Hepatic stellate cell (primary cell): ENCODE measurements at places on chromosomes 4 and X.
A peak's percentile ranks its signal among the peaks of the same experiment; 100 is the strongest.

DNA sequence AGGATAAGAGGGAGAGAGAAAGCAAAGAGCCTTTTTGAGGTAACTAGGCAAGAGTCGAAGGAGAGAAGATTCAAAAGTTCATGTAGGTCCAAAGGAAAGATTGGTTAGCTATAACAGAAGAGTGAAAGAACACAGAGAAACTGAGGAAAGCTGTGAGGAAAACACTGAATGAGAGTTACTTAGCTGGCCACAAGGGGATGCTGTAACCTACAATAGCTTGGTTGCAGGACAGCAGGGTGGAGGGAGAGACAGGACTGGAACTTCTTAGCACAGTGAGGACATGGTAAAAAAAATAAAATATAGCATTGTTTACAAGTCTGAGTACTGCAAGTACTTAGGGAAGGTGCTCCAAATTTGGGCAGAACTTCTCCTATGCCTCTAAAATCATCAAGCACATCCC is 48.3 kb downstream of the RAI2 start:
- no peak for DNase-seq

DNA sequence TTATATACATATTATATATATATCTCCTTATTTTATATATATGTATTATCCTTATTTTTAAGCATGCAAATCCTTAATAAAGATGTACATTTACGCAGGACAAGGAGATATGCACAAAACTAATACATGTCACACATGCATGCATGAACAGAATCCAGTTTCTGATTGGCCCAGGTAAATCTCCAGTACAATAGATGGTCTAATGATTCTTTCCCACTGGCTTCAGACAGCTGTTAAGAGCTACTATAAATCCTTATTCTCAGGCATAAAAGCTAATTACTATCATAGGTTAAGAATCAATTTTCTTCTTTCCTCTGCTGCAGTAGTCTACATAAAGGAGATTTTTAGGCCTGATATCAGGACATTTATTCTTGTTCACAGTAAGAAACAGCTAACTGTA is 689.8 kb downstream of the KCTD8 start:
- no peak for DNase-seq

DNA sequence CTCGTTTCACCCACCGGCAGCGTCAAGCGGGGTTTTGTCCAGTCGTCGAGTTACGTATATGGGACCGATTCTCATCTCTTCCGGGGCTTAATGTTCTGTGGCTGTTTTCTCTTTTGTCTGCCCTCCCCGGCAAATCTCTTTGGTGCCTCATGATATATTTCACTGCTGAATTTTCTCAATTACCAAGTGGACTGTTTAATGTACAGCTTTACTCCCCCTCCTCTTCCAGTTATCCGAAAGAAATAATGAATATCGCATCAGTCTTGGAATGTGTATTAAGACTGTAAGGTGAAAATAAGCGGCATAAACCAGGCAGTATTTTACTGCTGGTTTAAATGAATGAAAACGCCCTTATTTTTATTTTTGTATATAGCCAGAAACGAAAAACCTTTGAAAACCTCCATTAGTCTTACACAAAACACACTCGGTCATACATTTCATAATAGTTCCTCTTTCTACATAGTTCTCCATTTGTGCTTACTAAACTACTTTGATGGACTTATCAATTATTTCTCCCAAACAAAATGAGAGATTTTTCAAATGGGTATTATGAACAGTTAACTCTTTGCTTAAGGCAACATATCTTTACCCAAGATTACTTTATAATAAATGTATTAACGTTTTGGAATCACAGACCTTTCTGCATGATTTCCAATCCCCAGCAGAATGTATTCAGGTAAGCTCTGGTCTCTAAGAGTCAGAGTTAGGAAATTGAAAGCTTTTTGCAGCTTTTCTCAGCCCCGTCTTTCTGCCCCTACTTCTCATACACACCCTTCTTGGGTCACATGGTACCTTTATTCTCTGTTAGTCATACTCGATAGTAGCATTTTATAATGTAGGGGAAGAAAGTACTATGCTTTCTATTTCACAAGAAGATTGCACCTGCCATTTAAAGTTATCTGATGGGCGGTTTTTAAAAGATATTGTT is 979 bp downstream of the RP2 start:
- peak; percentile 12 for DNase-seq

- no peak for DNase-seq
Measured at GRCh38 chr4:2940267-2941137, 22.7 kb downstream of the NOP14 start.

DNA sequence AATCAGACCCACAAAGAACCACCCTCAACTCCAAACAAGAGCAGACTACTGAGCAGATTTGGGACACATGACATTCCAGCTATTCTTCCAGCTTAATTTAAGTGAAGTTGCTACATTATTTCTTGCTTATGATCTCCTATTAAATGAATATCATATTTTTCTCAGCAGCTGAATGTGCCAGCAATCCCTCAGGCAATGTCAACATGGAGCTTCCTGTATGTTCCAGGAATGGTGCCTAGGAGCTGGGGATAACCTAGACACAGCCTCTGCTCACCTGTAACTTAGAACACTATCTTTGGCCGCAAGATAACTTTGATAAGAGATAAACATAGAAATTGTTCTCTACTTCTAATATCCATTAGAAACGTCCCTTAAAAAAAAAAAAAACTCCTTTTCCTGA is 274.4 kb upstream of the RASGEF1B start:
- no peak for DNase-seq

DNA sequence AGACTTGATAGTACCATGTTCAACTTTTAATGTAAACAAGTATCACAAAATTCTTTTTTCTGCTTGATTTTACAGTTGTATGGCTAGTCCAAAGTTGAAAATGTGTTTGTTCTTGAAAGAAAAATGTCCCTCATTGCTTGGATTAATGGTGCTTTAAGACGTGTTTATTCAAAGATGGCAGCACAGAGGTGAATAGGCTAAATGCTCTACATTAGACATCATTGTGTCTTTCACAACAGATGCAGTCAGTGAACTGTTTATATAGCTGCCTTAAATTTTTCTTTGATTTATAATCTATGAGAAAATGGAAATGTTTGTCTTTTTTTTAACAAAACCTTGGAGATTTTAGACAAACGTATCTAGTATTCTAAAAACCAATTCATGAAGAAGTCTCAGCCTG is 137.3 kb downstream of the BMPR1B start:
- no peak for DNase-seq

DNA sequence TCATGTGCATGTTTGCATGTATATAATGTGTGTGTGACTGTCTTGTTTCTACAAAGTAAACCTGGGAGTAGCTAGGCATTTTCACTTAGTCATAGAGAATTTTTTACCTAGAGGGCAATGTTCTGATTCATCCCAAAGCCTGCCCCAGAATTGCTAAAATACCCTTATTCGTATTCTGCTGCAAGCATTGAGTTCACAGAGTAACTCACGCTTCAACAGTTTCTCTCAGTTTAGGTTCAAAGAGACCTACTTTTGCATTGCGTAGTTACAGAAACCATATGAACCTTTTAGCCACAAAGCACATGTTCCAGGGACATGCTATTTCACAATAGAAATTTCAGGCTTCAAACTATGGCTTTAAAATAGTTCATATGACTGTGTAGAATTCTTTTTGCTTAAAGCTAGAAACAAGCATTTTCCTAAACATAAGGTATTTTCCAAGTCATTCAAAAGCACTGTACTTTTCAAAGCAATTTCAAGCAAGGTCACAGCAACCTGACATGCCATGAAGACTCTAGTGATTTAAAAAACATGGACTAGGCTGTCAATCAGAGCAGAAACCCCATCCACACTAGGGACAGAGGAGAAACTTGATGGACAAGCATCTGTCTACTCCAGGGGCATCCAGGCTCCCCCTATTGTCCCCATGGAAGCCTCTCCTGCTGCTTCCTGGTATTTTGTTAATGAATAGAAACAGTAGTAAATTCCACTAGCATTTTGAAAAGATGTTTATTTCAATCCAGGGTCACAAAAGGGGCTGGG is 81.5 kb upstream of the MAPK10 start:
- DNase-seq = no peak

DNA sequence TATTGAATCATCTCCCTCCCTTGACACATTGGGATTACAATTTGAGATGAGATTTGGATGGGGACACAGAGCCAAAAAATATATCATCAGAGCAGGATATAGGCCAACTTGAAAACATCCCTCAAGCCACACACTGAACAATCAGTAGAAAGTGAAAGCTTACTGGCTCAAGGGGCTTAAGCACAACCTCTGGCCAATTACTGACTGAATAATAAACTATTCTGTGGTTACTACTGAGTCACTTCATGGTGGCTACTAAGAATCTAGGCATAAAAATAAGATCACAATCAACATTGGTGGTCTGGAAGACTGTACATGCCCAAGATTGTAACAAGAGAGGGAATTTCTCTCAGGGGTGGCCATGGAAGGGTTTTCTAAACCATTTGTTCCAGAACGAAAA is 27.4 kb upstream of the GPR174 start:
- DNase-seq = no peak

DNA sequence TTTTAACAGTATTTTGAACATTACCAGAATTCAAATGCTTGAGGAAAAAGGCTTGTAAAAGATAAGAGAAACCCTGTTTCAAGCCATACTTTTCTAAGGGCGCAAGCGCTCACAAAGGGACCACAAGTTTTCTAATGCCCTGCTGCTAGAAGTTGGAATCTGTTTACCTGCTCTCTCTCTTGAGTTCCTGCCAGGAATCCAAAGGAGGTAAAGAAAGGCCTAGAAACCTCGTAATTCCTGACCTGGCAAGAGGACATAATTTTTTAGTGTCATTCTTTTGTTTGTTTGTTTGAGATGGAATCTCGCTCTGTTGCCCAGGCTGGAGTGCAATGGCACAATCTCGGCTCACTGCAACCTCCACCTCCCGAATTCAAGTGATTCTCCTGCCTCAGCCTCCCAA is 1.4 kb upstream of the FUNDC1 start:
- DNase-seq = no peak

DNA sequence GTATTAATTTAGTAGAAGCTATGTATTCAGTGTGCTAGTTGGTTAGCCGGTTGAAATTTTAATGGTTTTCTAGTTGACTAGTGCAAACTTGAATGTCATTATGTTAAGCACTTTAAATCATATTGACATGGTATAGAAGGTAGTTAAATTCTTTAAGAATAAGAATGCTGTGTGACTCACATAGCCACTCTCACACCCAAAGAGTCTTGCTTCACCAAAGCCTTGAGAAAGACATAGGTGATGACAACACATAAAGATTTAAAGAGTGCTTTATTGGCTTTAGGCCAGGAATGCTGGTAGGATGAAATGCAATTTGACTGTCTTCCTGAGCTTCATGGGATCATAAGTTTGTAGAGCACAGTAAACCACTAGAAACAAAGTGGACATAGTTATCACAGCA is 85.3 kb downstream of the DCAF8L2 start:
- no peak for DNase-seq

DNA sequence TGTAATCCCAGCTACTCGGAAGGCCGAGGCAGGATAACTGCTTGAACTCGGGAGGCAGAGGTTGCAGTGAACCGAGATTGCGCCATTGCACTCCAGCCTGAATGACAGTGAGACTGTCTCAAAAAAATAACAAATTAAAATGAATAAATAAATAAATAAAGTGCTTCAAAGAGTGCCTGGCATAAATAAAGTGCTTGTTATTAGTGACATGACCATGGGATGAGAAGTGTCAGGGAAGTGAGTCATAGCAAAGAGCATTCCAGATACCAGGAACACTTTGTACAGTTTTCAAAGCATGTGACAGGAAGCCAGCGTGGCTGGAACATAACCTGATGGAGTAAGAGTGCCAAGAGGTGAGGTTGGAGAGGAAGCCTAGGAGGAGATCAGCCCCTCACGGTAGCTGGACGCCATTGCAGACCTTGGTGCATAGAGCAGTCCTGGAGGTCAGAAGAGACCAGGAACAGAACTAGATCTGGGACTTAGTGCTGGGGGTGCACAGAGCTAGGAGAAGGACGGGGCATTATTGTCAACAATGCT is 6.0 kb upstream of the WDR13 start:
- DNase-seq = peak; percentile 40

GRCh38 chrX:27775984-27776383 is 31.8 kb upstream of the MAGEB10 start:
- DNase-seq = no peak
